Natural killer cell (primary cell): ENCODE measurements at places on chromosomes 7 and 10. TPM values are rescaled to one million over a fixed set of nuclear protein-coding genes. Genes with fewer than 3 reads are reported as not detected.

Gene SPDYE5
- total RNA-seq: 0.09 TPM

Gene POM121C
- 108 TPM for total RNA-seq

Gene LDB3
- 0.12 TPM for total RNA-seq

Gene PTPN20
- not detected for total RNA-seq

Gene FBXL13
- total RNA-seq: 0.70 TPM

Gene SPDYE8
- not detected for total RNA-seq

Gene SH2B2
- total RNA-seq: 1.6 TPM

Gene MYL7
- not detected for total RNA-seq

Gene TRIM50
- not detected for total RNA-seq

Gene SLIT1
- total RNA-seq: 1.5 TPM

Gene FGFBP3
- total RNA-seq: 2.0 TPM

Gene PLEKHS1
- 0.14 TPM for total RNA-seq

Gene SLC26A4
- total RNA-seq: not detected

Gene SPDYE2B
- not detected for total RNA-seq

Gene CDH23
- 4.3 TPM for total RNA-seq

Gene NUP42
- total RNA-seq: 37.5 TPM

Gene ARF5
- total RNA-seq: 102 TPM

Gene LRRC18
- total RNA-seq: not detected

Gene SFMBT2
- total RNA-seq: 70.4 TPM

Gene NKX1-2
- total RNA-seq: not detected

Gene SLC26A5
- 0.30 TPM for total RNA-seq
